Forelimb muscle (tissue), 1 donor: ENCODE measurements at places on chromosomes 12 and 14.

DNA sequence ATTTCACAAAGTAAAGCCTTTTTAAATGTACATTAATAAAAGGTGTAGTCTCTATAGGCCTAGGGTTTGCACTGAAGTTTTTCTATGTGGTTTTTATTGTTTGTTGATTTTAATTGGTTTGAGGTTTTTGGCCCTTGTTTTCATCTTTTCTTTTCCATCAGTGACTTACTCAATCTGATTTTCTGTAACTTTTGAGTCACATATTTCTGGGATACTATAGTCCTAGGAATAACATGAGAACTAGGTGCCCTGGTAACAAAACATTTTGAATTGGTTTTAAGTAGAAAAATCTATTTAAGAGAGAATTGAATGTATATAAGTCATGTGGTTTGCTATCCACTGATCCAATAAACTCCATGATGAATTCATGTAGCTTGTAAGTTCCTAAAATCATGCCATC is 311.9 kb downstream of the CEP128 start:
- DNase-seq = no peak

- DNase-seq = no peak
These were observed 16.4 kb upstream of the CNIH1 start for GRCh38 chr14:54457609-54457996.

GRCh38 chr12:109678719-109679118 is 34.9 kb upstream of the FAM222A start:
- DNase-seq = no peak

DNA sequence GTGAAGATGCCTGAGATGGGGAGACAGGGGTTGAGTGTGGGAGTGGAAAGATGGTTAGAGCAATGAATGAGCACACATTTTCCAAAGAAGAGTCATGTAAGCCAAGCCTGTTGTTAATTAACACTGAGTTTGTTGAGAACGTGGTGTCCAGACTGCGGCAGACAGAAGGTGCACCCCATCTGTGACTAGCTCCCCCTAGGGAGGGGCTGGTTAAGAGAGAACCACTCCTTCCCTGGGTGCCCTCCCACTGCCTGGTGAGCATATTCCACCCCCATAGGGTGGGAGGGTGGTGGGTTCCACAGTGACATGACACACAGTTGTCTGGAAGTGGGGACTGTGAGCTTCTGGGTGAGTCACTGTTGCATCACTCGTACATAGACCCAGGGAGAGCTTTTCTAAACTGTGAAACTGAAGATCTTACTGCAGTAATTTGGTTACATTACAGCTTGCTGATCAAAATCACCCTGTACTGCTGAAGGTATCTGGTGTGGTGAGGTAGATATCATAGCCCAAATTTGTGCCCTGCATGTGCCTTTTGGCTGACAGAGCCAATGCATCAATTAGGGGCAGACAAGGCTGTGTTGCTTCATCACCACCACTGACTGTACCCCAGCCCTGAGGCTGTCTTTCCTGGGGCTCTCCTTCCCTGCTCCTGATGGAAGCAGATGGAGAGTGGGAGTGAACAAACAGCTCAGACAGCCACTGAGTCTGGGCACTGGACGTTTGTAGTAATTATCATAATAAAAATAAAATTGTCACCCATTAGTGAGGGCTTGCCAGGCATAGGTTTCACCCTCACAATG is 150.9 kb downstream of the EMP1 start:
- no peak for DNase-seq

DNA sequence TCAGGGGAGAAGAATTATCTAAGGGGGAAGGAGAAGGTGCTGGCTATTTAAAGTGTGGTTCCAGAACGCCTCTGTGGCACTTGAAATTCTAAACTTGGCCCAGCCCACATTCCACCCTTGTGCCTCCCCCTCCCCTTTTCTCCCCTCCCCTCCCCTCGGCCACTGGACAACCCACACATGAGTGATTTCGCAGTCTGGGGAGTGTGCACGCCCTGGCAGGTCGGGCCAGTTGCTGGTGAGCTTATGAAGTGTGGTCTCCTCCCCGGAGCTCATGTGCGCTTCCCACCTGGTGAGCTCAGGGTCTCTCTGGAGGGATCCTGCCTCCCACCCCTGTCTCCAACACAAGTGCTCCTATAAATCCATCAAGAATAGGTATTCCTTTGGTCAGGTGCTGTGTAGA is at the start of gene SLC6A13:
Gene SLC6A13, minus strand, starts transcription at position 20 of the 400 bp plus-strand sequence. CDS start 2,784 bp downstream, outside the sequence.
- DNase-seq = no peak
